ENCODE measurements at places on chromosomes 7 and 10.

DNA sequence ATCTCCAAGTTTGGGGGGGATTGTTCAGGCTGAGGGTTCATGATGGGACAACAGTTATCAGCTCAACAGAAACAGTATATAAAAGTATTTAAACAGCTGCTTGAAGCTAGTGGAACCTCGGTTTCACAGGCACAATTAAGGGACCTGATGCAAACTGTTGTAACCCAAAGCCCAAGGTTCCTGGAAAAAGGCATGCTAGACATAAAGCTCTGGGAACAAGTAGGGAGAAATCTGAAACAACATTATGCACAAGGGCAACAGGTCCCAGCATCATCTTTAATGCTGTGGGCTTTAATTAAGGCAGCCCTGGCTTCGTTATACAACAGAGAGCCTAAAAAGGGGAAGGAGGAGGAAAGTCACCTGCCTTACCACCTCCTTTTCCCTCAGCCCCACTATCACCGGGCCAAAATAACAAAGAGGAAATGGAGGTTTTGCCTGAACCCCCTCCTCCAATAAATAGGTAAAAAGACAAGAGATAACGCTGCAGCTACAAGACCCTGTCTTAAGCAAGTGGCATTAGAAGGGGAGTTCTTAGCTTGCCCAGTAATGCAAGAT lies 83.2 kb upstream of the GPR22 start:
- no peak for DNase-seq

DNA sequence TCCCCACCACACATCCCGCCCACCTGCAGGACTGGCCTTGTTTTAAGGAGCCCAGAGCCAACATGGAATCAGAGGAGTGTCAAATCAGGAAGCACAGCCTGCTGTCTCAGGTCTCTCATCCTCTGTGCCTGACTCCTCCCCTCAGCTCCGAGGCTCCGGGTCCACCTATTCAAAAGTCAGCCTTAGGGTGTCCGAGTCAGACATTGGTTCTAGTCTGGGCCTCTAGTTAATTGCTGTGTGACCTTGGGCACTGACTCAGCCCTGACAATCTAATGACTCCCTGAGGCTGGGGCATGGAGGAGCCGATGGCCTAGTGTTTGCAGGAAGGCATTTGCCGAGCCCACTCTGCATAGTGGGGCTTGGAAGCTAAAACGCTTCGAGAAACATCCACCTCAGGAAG lies 223.1 kb upstream of the PPP2R2D start:
- DNase-seq, result peak; percentile 64

DNA sequence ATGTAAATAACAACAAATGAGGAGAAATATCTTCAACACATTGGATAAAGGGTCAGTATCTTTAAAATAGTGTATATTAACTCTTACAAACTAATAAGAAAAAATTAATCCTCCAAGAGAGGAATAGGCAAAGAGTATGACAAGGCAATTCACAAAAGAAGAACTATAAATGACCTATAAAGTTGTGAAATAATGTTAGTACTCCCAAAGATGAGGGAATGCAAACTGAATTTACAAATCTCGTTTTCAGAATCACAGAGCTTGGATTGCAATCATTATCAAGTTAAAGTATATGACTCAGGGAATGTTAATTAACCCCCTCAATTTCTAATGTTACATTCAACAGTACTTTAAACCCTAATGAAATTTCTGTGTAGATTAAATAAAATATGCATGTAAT lies 87.3 kb upstream of the TARP start:
- no peak for DNase-seq

- DNase-seq, result no peak
These were observed 1.7 kb downstream of the PDE1C start for GRCh38 chr7:32068411-32069101.

GRCh38 chr7:131357282-131357880 lies 29.7 kb downstream of the MKLN1 start:
- DNase-seq, result no peak

DNA sequence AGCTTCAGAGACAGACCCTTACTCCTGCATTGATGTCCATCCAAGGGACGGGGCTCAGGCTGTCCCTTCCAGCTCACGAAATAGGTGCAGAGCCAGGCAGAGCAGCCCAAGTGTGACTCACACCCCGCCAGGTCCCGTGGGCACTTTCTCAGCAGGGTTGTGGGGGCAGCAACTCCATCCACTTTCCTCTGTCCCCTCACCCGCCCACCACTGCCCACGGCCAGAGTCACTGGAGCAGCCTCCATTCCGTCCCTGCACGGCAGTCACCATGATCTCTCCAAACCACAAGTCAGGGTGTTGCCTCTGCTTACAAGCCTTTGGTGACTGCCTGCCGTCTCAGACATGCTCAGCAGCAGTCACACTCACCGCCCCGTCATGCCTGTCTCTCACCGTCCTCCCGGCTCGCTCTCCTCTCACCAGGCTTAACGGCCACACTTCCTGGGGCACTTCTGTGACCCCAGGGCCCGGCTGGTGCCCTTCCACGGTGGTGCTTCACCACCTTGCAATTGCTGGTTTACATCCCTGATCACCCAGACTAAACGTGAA lies 39.3 kb downstream of the CALML3 start:
- peak; percentile 49 for DNase-seq

- DNase-seq, result no peak
These were observed 25.8 kb upstream of the ZRANB1 start for GRCh38 chr10:124916098-124916584.

DNA sequence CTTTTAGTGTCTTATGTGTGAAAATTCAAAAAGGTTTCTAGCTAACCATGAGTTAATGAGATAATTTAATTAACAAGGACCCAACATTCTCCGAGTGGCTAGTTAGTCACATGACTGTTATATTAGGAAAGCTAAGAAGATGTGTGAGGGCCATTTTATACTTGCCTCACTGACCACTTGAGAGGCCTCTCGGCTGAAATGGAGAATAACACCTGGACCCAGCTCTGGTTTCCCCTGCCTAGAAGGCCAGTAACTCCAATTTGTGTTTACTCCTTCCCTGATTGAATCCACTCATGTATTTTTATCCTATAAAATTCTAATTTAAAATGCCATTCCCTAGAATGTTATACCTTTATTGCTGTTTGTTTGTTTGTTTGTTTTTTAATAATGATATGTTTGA lies 1091.2 kb downstream of the KCNMA1 start:
- no peak for DNase-seq

DNA sequence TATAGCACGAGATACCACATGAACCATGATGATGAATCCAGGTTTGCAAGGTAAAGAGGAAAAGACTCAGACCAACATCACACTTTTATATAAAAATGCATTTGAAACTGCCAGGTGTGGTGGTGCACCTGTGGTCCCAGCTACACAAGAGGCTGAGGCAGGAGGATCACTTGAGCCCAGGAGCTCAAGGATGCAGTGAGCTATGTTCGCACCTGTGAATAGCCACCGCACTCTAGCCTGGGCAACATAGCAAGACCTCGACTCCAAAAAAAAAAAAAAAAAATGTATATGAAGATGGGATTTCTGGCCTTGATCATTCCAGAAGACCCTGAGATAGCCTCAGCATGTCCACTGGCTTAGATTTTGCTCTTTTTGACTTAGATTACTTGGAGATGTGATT lies 161.6 kb downstream of the PARD3 start:
- DNase-seq, result peak; percentile 22

GRCh38 chr7:105094966-105095365 lies 81.0 kb downstream of the KMT2E start:
- DNase-seq, result no peak

GRCh38 chr10:17923728-17924127 lies 28.0 kb upstream of the SLC39A12 start:
- no peak for DNase-seq

DNA sequence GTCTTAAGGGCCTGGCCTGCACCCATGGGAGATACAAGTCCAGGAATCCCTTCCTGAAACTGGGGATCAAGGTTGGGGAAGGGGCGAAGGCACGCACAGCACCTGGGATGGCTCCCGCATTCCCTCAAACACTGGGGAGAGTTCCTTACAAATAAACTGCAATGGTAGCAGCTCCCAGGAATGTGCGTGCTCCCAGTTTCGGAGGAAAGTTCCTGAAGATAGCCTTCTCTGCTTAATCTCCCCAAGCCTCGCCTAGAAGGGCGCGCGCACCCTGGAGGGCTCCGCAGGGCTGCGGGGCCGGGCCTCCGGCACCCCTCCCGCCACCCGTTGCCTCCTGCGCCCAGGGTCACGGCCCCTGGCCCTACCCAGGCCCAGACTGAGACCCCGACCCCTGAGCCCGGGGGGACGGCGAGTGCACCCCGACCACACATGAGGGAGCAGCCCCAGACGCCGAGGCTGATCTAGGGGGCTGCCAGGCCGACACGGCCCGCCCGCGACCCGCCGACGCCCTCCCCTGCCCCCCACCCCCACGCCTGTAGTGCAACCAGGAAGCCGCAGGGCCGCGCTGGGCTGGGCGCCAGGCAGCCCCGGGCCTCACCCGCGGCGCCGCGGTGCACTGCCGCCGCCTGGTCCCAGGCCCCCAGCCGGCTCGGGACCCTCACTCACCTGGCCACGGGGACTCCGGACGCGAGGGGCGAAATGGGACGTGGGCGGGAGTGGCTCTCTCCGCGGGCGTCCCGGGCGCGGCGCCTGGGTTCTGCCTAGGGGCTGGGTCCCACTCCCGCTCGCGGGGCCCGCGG lies 460 bp downstream of the ANXA11 start:
- peak; percentile 69 for DNase-seq

DNA sequence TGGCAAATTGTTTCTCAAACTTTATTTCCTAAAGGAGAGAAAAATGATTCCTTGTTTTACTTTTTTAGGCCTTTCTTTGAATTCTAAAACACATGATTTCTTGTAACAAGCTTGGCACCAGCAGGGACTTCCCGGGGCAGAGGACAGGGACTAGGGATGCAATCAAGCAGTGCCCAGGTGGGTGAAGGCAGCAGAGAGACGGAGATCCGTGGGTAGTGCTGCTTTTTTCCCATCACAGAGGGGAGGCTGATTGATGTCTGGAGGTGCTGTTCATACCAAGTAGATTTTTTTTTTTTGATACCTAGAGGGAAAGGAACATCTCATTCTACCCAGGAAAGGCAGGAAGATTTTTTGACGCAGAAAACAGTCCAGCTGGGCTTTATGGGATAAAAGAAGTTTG lies 91.9 kb downstream of the FAM171A1 start:
- DNase-seq, result peak; percentile 9

DNA sequence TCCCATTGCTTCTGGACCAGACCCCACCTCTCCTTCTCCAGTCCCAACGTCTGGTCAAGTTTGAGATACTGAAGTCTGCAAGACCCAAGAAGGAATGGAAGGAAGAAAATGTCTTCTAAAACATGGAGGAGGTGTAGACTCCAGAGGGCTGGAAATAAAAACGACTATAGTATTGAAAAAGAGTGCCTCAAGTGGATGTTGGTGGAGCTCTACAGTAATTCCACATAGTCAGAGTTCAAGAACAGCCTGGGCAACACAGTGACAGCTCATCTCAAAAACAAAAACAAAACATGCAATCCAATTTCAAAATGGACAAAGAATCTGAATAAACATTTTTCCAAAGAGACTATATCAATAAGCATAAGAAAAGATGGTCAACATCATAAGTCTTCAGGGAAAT lies 2.3 kb upstream of the PCGF6 start:
- no peak for DNase-seq

DNA sequence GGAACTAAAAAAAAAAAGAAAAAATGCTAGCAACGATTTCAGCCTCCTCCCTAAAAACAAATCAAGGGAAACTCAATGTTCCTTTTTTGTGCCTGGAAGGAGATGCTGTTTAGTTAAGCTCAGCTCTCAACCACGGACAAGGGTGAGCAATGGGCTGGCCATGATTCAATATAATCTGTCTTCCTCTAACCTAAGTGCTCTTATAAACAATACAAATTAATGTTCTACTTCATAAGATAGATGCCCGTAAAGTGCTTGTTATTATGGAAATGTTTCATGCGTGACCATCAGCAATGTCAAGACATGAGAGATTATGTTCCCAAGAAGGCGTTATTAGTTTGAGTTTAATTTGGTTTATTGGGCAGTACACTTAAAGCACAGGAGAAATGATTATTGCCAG lies 320.3 kb downstream of the SFMBT2 start:
- DNase-seq, result no peak

- no peak for DNase-seq
These were observed 12.8 kb upstream of the AKAP9 start for GRCh38 chr7:91927912-91928311.

DNA sequence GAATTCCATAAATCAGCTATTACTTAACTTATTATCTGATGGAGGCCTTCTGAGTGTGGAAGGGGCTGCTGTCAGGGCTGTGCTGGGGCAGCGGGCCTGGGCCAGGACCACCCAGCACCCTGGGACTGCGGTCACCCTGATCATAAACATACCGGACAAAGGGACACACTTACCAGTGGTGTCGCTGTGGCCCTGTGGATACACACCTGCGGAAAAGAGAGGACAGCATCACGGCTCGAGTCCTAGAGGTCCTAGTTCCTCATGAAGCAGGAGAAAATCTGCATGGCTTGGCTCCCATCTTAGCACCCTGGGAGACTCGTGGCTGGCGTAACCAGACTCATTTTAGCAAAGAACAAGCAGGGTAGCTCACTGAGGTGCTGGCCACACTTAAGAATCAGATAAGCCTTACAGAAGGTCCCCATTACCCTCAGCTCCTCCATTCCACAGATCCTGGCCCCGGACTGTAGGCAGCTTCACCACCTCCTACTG lies 17.7 kb downstream of the IL15RA start:
- peak; percentile 35 for DNase-seq

- DNase-seq, result no peak
These were observed 4.8 kb upstream of the MTPAP start for GRCh38 chr10:30353851-30354250.

DNA sequence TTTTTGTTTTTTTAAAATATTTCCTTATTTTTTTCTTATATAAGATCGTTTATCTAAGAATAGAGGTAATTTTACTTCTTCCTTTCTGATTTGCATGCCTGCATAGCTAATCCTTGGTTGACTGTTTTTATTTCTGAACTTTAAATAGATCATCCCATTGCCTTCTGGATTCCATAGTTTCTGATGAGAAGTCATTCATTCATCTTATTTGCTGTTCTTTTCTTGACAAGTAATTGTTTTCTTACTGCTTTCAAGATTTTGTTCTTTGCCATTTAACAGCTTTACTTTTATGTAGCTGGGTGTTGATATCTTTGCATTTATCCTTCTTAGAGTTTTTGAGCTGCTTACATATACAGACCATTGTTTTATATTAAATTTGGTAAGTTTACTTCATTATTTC lies 437.9 kb downstream of the SDK1 start:
- DNase-seq, result no peak

- no peak for DNase-seq
These were observed 263.3 kb upstream of the KLF6 start for GRCh38 chr10:4048236-4048864.

All from endodermal cell (in vitro differentiated cells).